ENCODE measurements at places on chromosomes 3 and 15.

DNA sequence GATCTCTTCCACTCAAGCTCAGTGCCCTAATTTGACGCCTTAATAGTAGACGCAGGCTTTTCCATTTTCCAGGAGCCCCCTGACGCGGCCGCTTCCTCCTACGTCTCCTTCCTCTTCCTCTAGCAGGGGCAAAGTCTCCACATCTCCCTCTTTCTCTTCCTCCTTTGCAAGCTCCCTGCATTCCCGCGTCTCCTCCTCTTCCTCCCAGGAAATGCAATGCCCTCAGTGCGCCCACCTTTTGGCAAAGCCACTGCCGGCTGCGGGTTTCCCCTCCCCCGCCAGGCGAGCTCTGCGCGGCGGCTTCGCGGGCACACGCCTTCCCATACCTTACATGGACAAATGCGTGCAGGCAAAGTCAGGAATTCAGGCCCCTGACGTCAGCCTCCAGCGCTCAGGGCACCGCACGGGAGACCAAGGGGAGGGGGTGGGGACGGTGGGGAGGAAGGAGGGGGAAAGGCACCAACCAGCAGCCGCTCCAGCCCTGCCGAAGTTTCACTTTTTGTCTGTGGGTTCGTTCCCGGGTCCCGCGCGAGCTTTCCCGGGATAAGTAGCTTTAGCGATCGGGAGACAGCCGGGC, 432 bp upstream of the LPP start:
- DNase-seq = peak; percentile 26

DNA sequence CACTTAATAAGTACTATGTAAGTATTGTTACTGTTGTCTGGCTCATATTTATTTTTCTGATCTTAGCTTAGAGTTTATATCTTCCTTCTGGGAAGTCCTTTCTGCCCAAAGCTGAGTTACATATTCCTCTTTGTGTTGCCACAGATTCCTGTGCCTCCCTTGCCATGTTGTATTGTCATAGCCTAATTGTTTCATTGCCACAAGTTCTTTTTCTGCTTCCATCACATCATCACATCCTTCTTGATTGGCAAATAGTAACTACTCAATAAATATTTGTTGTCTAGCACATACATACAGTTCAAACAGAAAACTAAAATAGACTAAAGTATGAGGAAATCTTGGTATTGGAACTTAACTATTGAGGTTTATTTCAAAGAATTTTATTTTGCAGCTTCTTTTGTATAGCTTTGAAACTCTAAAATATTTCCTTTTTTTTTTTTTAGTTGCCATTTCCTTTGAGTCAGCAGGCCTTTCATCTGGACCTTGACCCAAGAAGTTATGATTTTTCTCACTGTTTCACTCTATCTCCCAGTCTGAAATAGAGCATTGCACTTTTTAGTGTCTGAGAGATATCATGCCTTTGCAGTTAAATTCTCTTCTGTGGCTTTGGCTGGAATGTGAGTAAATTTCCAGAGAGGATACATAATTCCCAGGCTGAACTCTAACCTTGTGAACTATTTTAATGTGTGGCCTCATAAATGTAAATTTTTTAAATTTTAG, 98.2 kb downstream of the ZNF609 start:
- no peak for DNase-seq

- DNase-seq = no peak
These were observed 110.0 kb downstream of the ARNT2 start for GRCh38 chr15:80514071-80514780.

- no peak for DNase-seq
These were observed 12.4 kb downstream of the SLC2A2 start for GRCh38 chr3:171013822-171014748.

DNA sequence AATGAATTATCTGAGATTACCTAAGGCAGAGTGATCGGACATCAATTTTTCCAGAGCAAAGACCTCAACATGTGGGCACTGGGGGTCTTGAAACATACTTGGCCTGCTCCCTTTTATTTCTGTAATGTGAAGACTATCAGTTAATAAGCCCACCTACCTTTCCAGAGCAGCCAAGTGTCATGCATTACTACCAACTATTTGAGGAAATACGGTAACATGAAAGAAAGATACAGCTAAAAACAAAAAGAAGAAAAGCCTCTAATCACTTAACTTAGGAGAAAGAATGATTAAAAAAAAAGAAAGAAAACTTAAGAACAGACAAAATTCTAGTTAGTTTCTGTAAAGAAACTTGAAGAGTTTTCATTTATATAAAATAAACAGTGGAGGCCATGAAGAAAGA, 73.9 kb downstream of the BTLA start:
- DNase-seq = no peak
